Astrocyte (in vitro differentiated cells and primary cell): ENCODE measurements at places on chromosomes 6 and 20.

- DNase-seq: no peak
- H3K27ac ChIP-seq: no peak overlapping the region
- H3K4me1 ChIP-seq: peaks cover 14% of the 10 kb centered on the region
- peaks cover 7% of the 10 kb centered on the region for H3K27me3 ChIP-seq
Measured at GRCh38 chr20:63579017-63579694, 5.1 kb upstream of the HELZ2 start.

- no peaks in the 10 kb centered on the region for H3K27me3 ChIP-seq
- no peaks in the 10 kb centered on the region for H3K4me1 ChIP-seq
- no peak overlapping the region for H3K27ac ChIP-seq
- DNase-seq: no peak
- no peak overlapping the region for H3K4me3 ChIP-seq
Measured at GRCh38 chr6:123150076-123150475, 154.0 kb downstream of the CLVS2 start.

DNA sequence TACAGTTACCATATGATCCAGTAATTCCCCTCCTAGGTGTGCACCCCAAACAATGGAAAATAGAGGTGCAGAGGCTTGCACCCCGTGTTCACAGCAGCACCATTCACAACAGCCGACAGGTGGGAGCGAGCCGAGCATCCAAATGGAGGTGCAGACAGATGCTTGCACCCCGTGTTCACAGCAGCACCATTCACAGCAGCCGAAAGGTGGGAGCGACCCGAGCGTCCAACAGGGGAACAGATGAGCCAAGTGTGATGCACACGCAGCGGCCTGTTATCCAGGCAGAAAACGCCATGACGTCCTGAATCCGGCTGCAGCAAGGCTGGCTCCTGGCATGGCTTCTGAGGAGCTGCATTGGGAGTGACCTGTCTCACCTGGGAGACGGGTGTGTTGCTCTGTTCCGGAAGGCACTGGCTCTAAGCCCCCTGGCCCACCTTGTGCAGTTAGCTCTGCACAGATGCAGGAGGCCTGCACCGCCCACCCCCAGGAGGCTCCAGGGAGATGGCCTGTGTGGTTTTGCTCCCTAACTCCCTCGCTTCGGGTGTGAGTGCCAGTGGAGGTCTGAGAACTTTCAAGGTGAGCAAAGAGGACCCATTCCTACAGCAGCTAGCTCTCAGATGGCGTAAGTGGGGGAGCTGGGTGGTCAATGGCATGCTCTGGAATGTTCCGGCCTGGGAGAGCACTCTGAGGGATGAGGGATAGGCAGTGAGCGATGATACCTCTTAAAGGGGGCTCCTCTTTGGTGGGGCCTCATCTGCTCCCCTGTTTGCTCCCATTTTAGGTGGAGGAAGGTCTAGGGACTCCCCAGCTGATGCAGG lies 47.8 kb upstream of the FRMD1 start:
- H3K36me3 ChIP-seq: no peaks in the 10 kb centered on the region
- no peak overlapping the region for H3K4me3 ChIP-seq
- peaks cover 4% of the 10 kb centered on the region for H3K27me3 ChIP-seq
- no peak for DNase-seq

- H3K36me3 ChIP-seq: no peaks in the 10 kb centered on the region
- H3K27ac ChIP-seq: no peak overlapping the region
- no peak overlapping the region for H3K4me3 ChIP-seq
- H3K4me1 ChIP-seq: no peaks in the 10 kb centered on the region
- no peak for DNase-seq
Measured at GRCh38 chr20:2305479-2305878, 9.7 kb downstream of the TGM3 start.

DNA sequence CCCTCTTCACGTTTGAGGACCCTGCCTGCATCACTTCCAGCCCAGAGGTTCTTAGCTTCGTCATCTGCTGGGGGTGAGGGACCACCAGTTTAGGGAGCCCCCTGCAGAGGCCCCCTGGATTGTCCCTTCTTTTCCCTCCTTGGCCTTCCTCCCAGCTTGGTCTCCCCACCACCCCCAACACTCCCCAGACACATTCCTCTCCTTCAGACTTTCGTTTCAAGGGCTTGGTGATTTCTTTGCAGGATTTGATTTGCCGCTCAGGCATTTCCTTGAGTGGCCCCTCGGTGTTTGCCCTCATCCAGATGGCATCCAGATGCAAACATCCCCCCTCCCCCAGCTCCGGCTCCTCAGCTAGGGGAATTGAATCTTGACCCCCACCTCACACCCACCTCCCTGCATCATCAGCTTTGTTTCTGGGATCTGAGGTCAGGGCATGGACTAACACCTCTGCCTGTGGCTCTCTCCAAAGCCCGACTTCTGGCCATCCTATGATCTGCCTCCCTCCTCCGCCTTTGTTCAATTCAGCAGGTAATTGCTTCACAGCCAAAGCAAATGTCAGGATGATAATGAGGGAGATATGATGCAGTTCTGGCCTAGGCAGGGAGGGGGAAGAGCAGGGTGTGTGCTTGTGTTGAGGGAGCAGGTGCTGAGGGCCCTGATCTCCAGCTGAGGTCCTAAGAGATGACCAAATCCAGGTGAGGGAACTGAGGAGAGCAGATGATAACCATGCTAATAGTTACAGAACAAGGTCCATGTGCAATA lies 141.5 kb downstream of the VEGFA start:
- no peak overlapping the region for H3K4me3 ChIP-seq
- H3K27me3 ChIP-seq: no peaks in the 10 kb centered on the region
- H3K36me3 ChIP-seq: no peaks in the 10 kb centered on the region
- no peak for DNase-seq

GRCh38 chr6:94177429-94177828 lies 758.1 kb upstream of the EPHA7 start:
- no peaks in the 10 kb centered on the region for H3K27me3 ChIP-seq
- no peak for DNase-seq
- no peak overlapping the region for H3K4me3 ChIP-seq
- H3K36me3 ChIP-seq: no peaks in the 10 kb centered on the region
- no peak overlapping the region for H3K27ac ChIP-seq
- no peaks in the 10 kb centered on the region for H3K4me1 ChIP-seq

DNA sequence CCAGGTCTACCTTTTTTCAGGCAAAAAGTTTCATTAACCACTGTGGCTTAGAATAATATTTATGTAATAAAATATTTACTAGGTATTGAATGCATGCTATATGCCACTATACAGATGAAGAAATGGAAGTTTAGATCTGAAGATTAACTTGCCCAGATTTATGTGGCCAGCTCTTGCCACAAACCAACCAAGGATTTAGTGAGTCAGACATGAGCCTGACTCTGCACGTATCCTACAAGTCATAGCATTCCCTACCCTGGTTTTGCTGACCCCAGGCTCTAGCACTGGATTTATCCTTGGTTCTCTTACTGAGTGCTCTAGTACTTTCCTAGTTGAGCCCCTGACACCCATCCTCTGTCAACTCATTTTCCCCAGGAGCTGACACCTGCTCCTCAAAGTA lies 75.4 kb downstream of the ANKEF1 start:
- DNase-seq: peak; percentile 76
- H3K27ac ChIP-seq: no peak overlapping the region
- H3K4me3 ChIP-seq: no peak overlapping the region
- peaks cover 17% of the 10 kb centered on the region for H3K4me1 ChIP-seq

DNA sequence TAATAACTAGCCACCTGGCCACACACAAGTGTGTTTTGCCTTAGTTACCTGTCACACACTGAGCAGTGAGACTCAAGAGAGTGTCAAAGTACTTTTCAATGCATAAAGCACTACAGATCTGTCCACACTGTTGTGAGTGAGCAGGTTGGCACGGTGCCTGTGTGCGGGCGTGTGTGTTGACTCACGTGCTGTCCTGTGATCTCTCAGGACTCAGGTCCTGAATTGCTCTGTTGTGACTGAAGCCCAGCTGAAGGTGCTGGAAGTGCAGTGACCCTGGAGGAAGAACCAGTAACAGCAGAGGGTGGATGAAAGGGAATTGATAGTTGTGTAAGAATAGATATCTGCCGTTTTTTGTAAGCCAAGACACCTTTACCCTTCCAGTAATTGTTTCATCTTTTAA lies 18.3 kb downstream of the SLC16A10 start:
- DNase-seq: peak; percentile 29
- H3K36me3 ChIP-seq: no peaks in the 10 kb centered on the region
- H3K27ac ChIP-seq: no peak overlapping the region
- H3K4me3 ChIP-seq: no peak overlapping the region

DNA sequence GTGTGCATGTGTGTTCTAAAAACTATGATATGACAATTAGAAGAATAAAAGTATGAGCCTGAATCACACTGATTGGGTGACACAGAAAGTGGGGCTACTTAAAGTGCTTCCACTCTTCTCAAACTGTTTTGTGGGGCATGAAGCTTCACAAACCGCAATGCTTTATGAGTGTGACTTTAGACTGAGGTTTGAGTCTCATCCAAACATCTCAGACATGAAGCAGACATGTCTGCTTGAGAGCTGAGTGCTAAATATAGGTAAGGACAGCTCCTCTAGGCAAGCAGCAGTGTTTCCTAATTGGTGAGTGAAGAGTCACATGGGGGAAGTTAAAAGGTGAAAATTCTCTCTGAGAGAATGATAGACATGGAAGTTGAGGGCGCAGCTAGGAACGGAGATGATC lies 726.9 kb upstream of the CITED2 start:
- H3K27me3 ChIP-seq: no peaks in the 10 kb centered on the region
- H3K4me3 ChIP-seq: no peak overlapping the region
- peak; percentile 31 for DNase-seq
- H3K4me1 ChIP-seq: no peaks in the 10 kb centered on the region
- H3K27ac ChIP-seq: no peak overlapping the region

GRCh38 chr6:138387577-138388368 lies 10.1 kb downstream of the SMIM28 start:
- H3K4me3 ChIP-seq: no peak overlapping the region
- H3K36me3 ChIP-seq: no peaks in the 10 kb centered on the region
- H3K4me1 ChIP-seq: no peaks in the 10 kb centered on the region
- no peaks in the 10 kb centered on the region for H3K27me3 ChIP-seq

DNA sequence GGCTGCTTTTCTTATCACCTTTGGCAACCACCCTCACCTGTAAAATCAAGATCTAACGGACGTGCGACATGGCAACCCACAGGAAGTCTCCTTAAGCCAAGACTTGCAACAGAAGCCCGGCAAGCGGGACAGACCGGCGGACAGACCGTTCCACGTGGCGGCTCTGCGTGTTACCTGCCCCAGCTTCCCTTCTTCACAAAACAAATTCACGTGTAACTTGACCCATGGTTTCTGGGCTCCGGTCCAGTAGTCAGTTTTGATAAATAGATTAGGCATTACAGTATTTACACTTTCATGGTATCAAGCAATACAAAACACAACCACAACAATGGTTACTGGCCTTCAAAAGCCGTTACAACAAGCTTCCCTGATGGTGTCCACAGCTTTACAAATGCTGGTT lies 133.8 kb downstream of the PRND start:
- no peaks in the 10 kb centered on the region for H3K27me3 ChIP-seq
- H3K4me1 ChIP-seq: no peaks in the 10 kb centered on the region
- DNase-seq: no peak
- H3K36me3 ChIP-seq: peaks cover 19% of the 10 kb centered on the region
- no peak overlapping the region for H3K4me3 ChIP-seq

GRCh38 chr20:43183536-43184070 lies 6.1 kb downstream of the PTPRT start:
- H3K4me1 ChIP-seq: no peaks in the 10 kb centered on the region
- H3K4me3 ChIP-seq: no peak overlapping the region
- peaks cover 5% of the 10 kb centered on the region for H3K27me3 ChIP-seq
- H3K27ac ChIP-seq: no peak overlapping the region
- H3K36me3 ChIP-seq: no peaks in the 10 kb centered on the region
- DNase-seq: no peak

DNA sequence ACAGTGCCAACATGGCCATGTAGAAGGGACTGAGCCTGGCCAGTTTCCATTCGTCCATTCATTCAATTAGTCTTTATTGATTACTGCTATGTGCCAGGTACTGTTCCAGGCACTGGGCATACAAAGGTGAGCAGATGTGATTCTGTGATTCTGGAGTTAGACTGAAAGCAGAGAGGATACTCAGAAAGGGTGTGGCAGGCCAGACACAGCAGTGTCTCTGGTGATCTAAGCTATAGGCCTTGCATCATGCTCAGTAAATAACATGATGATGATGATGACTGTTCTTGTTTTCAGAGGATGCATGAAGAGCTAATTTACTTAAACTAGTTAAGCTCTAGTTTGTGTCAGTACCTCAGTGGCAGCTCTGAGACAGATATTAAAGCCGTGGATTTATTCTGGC lies 31.4 kb upstream of the FUCA2 start:
- H3K27me3 ChIP-seq: no peaks in the 10 kb centered on the region
- no peaks in the 10 kb centered on the region for H3K4me1 ChIP-seq
- no peak overlapping the region for H3K4me3 ChIP-seq
- DNase-seq: no peak
- no peaks in the 10 kb centered on the region for H3K36me3 ChIP-seq
- no peak overlapping the region for H3K27ac ChIP-seq

DNA sequence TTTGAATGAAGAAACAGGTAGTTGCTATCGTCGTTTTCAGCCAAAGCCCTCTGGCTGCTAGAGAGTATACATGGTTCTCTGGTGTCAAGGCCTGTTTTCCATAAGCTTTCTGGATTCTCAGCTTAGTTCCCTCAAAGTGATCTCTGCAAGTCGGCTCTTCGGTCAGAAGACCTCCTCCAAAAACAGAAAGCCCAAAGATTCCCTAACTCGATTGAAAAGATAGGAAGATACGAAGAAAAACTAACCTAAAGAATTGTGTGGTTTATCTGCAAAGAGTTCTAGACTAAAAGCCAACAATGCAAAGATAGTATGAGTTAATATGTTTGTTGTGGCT lies 545 bp upstream of the ASCC3 start:
- H3K27ac ChIP-seq: peak overlapping the region; percentile 95
- no peaks in the 10 kb centered on the region for H3K27me3 ChIP-seq
- no peaks in the 10 kb centered on the region for H3K36me3 ChIP-seq
- no peak for DNase-seq

- no peak overlapping the region for H3K27ac ChIP-seq
- H3K4me3 ChIP-seq: no peak overlapping the region
- DNase-seq: no peak
- H3K36me3 ChIP-seq: no peaks in the 10 kb centered on the region
- peaks cover 72% of the 10 kb centered on the region for H3K4me1 ChIP-seq
Measured at GRCh38 chr6:159980474-159980873, 11.6 kb downstream of the IGF2R start.

DNA sequence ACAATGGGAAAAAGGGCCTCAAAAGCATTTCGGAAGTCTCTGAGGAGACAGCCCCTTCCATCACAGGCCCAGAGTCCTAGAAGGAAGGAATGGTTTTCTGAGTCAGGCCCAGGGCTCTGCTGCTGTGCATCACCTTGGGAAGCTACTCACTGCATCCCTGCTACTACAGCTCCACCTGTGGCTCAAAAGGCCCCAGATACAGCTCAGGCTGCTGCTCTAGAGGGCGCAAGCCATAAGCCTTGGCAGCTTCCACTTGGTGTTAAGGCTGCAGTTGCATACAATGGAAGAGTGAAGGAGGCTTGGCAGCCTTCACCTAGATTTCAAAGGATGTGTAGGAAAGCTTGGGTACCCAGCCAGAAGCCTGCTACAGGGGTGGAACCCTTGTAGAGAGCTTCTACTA lies 54.8 kb downstream of the MEI4 start:
- H3K27me3 ChIP-seq: no peaks in the 10 kb centered on the region
- no peak overlapping the region for H3K27ac ChIP-seq
- H3K4me3 ChIP-seq: no peak overlapping the region
